A172 (cell line): ENCODE measurements at places on chromosomes 1 and 21.

DNA sequence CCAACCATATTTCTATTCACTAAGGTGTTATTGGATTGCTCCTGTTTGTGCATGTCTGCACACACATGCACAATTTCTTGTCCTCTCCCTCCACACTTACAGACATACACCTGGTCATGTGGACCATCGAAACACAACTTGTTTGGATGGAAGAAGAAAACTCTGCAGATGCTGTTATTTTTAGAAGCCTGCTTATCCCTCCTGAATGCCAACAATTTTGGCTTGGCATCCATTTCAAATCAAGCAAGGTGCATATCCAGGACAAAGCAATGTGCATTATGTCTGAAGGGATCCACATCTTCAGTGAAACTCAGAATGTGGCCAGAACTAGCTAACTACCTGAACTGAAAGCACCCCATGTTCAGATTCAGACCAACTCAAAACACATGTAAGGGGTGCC lies 98.9 kb upstream of the ADAR start:
- no peak for DNase-seq

DNA sequence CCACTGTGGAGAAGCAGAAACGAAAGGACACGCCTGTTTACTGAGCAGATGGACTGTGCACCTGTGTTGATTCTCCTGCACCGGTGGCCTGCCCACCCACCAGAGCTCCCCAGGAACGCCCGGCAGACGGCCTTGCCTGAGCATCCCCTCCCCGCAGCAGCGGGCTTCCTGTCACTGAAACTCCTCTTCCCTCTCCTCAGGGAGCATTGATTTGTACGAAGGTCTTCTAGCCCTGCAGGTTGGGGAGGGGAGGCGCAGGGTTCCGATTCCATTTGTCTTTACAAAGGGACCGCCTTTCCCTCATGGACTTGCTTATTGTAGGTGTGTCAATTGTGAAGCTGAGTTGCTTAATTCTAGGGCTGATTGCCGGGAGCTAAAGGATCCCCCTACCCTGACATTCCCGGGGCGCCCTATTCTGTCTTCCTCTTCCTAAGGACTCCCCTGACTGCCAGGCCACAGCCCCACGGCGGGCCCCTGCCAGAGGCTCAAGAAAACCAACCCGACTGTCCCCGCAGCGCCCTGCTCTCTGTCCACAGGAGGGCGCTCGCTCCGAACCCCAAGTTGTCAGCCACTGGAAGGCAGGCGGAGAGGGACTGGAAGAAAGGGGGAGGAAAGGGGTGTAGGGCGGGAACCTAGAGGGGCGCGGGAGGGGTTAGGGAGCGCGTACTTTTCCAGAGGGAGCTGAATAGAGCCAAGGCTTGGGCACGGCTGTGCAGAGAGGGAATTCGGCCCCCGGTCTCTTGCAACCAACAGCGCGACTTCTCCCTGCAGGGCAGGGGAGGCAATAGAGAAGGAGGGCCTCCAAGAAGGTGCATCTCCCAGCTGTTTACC lies 2.8 kb downstream of the S100A6 start:
- peak; percentile 94 for DNase-seq

GRCh38 chr1:47813970-47814369 lies 183.2 kb downstream of the TRABD2B start:
- no peak for DNase-seq

DNA sequence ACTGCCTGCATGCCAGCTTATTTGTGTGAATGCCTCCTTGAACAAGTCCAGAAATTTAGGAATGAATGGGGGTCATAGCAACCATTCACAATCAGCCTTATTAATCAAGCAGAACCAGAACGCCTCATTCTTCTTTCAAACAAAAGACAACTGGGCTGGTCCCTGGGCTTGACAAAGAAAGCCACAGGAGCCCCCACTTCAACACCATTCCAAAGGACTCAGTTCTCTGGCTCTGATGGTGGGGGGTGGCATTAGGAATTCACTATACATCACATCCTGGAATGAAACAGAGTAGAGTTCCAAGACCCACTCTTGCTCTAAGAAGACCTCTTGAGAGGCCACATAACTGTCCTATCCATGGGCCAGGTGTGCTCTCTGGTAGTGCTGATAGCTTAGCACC lies 186.6 kb upstream of the ST6GALNAC5 start:
- DNase-seq: no peak

DNA sequence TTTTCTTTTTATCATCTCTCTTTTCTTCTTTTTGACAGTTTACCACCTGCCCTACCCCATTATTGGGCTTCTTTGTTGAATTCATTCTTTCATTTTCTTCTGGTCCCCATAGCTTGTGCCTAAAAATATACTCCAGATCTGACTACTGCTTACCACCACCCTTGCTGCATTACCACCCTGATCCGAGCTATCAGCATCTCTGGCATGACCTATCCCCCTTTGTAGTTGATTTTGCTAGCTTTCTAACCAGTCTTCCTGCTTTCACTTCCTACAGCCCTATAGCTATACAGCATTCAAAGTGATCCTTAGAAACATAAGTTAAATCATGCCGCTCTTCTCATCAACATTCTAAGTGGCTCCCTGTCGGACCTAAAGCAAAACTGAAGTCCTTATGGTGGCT lies 59.4 kb upstream of the MPC2 start:
- no peak for DNase-seq

DNA sequence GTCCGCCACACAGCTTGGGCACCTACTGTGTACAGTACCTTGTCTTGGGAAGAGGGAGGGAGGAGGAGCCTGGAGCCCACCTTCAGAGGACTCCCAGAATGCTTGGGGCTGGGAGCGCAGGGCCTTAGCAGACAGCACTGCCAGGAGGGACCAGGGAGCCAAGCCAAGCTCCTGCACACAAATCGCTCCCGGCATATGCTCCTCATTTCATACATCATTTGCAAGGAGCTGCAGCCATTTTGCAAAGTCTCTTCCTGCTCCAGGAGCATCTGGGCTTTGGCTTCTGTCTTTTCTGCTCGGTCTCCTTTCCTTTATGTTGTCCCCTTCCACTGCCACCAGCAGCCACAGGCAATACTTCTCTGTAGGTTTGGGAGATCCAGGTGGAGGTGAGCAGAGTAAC lies 175.2 kb upstream of the ZC3H12A start:
- no peak for DNase-seq

GRCh38 chr1:150121236-150121862 lies 28.4 kb upstream of the PLEKHO1 start:
- peak; percentile 19 for DNase-seq

DNA sequence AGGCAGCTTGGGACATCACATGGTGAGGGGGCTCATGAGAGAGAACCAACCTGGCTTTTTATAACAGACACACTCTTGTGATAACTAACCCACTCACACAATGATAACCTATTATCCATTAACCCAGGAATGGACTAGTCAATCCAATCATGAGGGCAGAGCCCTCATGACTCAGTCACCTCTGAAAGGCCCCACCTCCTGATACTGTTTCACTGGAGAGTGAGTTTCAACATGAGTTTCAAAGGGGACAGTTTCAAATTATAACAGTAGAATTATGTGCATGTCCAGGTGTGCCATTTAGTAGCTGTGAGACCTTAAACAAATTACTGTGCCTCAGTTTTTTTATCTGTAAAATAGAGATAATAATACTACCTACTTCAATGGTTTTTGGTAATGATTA lies 47.6 kb upstream of the PPP2R5A start:
- DNase-seq: no peak

- peak; percentile 26 for DNase-seq
Measured at GRCh38 chr1:40153073-40153770, 8.0 kb upstream of the RLF start.

GRCh38 chr1:117719004-117719403 lies 113.2 kb downstream of the TENT5C start:
- no peak for DNase-seq

- no peak for DNase-seq
Measured at GRCh38 chr1:21069549-21069948, 107.1 kb downstream of the EIF4G3 start.

DNA sequence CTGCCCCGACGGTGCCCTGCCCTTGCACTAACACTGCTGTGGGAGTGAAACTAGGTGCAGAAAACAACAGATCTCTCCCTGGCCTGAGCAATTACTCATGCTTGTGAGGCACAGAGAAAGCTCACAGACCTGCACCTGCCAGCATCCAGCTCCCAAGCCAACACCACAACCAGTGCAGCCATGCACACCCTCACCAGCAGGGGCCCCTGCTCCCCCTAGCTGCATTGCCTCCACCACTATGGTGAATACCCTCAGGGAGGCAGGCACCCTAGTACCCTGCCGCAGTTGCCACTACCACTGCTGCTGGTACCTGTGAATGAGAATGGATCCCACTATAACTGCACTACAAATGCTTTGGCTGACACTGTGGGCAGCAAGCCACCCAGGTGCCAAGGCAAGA lies 7.1 kb upstream of the DIRAS3 start:
- no peak for DNase-seq
